Progenitor cell of endocrine pancreas (in vitro differentiated cells): ENCODE measurements at places on chromosomes 7 and 10. TPM values are rescaled to one million over a fixed set of nuclear protein-coding genes. Genes with fewer than 3 reads are reported as not detected.

GRCh38 chr10:4477664-4478063 lies 348.3 kb upstream of the AKR1E2 start:
- no peak for DNase-seq

DNA sequence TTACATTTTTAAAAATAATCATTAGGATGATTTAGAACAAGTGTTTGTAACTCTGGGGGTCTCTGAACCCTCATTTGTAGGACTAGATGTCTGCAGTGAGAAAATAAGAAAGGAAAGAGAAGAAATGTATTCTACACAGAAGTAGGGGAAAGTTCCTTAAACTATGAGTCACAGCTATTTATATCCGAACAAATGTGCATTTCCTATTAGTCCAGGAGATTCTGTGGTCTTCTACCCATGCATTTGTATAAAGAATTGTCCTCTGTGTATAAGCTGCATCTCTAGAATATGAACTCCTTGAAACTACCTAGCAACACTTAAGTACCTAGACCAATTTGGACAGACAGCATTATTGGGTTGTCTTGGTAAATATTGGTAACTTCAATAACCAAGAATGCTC lies 15.9 kb upstream of the CD36 start:
- DNase-seq, result no peak

DNA sequence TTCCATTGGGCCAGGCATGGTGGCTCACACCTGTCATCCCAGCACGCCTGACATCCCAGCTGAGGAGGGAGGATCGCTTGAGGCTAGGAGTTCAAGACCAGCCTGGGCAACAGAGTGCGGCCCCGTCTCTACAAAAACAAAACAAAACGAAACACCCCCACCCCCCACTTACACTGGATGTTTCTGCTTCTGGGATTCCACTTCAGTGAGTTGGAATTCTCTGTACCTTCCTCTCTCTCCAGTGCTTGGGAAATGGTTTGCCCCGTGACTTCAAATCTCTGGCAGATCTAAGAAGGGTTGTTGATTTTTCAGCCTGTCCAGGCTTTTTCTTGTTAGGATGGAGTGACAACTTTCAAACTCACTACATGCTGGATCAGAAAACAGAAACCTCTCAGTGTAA lies 106.9 kb downstream of the ANLN start:
- DNase-seq, result no peak

DNA sequence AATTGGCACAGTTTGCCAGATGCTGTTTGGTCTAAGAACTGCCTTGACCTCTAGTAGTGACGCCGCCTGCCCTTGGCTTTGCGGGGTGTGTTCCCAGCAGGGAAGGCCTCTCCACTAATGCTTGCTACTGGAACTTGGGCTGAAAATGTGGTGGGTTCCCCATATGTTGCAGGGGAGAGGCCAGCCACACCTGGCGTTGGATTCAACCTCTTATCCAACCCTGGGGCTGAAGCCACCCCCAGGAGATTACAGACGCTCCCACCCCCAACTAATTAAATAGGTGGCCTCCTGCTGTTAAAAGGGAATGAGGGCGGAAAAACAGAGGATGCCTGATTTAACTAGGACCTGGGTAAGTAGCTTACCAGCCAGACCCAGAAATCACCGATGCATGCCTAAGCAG lies 19.2 kb upstream of the ATOH7 start:
- DNase-seq, result no peak

- DNase-seq, result no peak
Observed at GRCh38 chr7:157347217-157347904, 10.6 kb downstream of the DNAJB6 start.

DNA sequence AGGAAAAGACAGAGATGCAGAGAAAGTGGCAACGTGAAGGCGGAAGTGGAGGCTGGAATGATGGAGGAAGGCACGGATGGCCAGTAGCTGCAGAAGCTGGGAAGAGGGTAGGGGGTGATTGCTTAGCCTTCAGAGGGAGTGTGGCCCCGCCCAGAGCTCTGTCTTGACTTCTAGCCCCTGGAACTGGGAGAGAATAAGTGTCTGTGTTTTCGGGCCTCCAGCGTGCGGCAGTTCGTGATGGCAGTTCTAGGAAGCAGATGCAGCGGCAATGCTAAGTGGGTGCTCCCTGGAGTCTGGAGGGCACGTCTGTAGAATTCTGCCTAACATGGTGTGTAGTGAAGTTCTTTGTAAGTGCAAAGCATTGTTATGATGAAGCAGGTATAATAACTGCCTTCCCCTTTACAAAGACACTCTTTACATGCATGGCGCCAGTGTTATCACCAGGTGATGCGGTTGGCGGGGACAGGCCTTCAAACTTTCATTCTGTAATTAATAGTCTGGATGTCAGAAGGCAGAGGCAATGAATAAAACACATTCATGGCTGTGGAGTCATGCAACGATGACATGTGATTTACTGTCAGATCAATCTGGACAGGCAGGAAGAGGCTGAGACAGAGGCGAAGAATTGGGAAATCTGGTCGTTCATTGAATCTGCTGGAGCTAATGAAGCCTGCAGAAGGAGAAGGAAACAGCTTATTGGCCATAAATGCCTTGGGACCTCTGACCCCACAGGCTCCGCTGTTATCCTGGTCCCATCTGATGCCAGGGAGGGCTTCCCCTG lies 228.6 kb downstream of the GLRX3 start:
- DNase-seq, result no peak

GRCh38 chr7:77362905-77363304 lies 53.2 kb downstream of the GSAP start:
- DNase-seq, result no peak

- no peak for DNase-seq
Observed at GRCh38 chr10:14918964-14919363, 34.9 kb downstream of the DCLRE1C start.

GRCh38 chr7:159067576-159068487 lies 76.8 kb downstream of the VIPR2 start:
- no peak for DNase-seq

- DNase-seq, result no peak
Observed at GRCh38 chr10:36332926-36333325, 690.8 kb upstream of the FZD8 start.

GRCh38 chr10:7795605-7796004 lies 7.6 kb downstream of the ATP5F1C start:
- no peak for DNase-seq

GRCh38 chr7:44530990-44531389 lies 10.1 kb downstream of the NPC1L1 start:
- DNase-seq, result no peak

The ASCC1 gene
- total RNA-seq, result 40.0 and 42.2 TPM in 2 replicates

GRCh38 chr10:77513220-77513619 lies 124.4 kb downstream of the KCNMA1 start:
- DNase-seq, result no peak

- no peak for DNase-seq
Observed at GRCh38 chr7:28686418-28686800, 271.7 kb downstream of the TRIL start.

- no peak for DNase-seq
Observed at GRCh38 chr10:126972635-126973414, 67.6 kb downstream of the DOCK1 start.

- no peak for DNase-seq
Observed at GRCh38 chr7:37129035-37129425, 319.6 kb downstream of the ELMO1 start.

DNA sequence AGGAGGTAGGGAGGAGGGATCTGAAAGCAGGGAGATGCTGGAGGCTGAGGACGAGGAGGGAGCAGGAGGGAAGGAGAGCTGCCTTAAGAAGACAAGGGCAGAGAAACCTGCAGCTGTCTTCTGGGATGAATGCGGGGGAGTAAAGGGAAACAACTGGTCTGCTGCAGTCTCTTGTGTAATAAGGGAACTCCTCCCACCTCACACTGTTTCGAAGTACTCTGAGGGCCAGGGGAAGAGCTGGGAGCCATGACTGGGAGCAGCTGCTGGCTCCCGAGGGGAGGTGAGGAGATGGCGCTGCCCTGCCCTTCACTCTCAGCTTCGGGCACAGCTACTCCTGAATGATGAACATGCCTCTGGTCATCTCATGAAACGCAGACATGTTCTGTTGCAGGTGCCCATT lies 65.1 kb downstream of the CLEC2L start:
- no peak for DNase-seq

The GPR85 gene
- total RNA-seq, result 0.20 and 0.36 TPM in 2 replicates

DNA sequence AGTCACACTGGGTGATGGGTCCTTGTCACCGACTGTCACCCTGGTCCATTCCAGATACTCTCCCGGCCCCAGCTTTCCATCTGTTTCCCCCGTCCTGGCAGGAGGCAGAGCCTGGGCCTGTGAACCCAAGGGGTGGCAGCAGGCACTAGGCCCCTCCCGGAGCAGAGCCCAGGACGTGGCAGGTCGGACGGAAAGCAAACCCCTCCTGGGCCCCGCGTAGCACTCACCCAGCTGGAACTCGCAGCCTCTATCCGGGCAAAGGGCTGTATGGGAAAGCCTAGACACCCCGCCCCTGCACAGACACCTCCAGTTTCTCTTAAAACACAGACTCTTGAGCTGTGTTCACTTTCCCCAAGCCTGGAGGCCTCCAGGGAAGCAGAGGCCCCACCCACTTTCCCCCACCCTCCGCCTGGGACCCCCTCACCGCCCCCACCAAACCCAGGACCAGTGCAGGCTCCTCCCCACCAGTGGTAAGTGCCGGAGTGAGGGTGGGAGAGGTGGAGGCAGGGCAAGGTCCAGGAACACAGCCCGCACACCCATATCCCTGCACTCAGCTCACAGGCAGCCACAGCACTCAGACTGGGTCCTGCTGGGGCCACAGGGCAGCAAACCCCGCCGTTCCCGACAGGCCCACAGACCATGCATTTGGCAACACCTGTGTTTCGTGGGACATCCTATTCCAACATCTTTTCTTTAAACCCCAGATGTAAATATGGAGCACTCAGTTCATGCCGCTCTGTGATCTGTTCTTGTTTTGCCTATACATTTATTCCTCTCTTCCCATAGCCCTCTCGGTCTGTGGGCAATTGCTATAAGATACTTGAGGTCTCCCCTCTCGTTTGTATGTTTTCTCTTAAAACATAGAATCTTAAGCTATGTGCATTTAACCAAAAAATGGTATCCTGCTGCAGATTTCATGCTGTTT lies 98.2 kb upstream of the PDGFA start:
- no peak for DNase-seq

The SLK gene
- total RNA-seq, result 29.8 and 29.9 TPM in 2 replicates

GRCh38 chr7:45459476-45459875 lies 114.7 kb upstream of the ADCY1 start:
- DNase-seq, result no peak

The TSPAN15 gene
- total RNA-seq, result 14.7 and 17.9 TPM in 2 replicates

The PTF1A gene
- 41.3 and 50.7 TPM in 2 replicates for total RNA-seq

GRCh38 chr10:47402641-47403301 lies 18.7 kb upstream of the ZNF488 start:
- no peak for DNase-seq

DNA sequence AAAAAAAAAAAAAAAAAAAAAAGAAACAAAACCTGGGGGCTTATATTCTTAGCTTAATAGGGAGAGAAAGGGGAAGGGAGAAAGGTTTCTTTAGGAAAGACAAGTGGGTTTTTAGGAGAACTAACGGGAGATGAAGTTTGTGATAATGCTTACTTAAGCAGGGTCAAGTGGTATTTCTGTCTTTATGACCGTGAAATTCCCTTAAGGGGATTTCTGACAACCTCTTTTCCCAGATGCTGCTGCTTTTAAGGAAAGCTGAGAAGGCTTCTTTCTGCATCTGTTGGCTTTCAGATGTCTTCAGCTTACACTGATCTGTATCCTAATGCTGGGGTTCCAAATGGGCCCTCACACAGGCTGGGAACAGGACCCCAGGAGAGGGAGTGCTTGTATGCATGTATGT lies 42.6 kb downstream of the ADAMTS14 start:
- no peak for DNase-seq

DNA sequence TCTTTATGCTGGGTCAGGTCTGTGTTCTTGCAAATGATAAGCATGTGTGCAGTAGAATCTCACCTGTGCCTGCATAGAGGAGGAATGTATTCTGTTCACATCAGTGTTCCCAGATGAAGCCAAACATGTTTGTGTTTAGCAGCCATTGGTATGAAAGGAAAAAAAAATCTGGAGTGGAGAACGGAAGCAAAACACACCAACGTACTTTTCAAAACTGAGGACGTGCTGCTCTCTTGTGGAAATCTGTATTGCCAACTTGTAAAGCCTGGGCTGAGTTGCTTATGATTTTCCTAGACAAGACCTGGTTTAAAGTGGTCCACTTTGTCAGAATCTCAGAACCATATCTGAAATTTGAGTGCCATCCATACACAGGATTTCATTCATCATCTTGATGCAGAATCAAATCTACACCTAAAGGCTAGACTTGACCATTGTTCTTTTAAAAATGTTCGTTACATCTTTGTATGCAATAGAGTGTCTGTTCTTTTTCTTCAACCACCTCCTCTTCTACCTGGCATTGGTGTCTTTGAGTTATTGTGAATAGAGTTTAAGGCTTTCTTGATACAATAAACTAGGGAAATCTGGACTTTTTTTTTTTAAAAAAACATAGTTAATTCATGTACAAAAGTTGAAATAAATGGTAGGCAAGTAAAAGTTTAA lies 367.7 kb downstream of the PHF14 start:
- DNase-seq, result no peak

DNA sequence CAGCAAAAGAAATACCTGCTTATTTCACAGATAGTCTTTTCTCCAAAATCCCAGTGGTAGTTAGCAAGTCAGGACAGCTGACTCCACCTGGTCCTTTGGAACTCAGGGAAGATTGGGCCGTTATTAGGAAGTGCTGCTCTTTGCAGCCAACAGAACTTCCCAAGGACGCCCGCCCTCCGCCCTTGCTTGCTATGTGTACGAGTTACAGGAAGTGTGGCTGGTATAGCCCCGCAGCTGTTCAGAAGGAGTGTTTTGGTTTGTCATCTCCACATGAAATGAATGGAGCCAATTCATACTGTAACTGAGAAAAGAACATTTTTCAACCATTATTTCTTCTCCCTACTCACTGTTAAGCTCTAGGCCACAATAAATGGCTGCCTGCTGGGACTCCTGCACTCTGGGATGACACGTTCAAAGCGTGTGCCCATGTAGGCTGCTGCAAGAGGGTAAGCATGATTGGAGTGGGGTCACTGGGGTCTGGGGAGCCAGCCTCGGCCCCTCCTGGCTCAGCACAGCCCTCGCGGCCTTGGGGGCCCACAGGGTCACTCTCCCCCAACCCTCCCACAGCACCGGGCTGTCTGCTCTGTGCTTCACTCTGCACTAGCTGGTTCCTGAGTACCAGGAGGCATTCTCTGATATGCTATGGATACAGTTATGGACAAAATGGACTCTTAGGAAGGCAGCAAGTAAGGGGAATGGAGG lies 244.0 kb downstream of the EBF3 start:
- DNase-seq, result no peak

The ZNF425 gene
- 5.3 and 8.0 TPM in 2 replicates for total RNA-seq

DNA sequence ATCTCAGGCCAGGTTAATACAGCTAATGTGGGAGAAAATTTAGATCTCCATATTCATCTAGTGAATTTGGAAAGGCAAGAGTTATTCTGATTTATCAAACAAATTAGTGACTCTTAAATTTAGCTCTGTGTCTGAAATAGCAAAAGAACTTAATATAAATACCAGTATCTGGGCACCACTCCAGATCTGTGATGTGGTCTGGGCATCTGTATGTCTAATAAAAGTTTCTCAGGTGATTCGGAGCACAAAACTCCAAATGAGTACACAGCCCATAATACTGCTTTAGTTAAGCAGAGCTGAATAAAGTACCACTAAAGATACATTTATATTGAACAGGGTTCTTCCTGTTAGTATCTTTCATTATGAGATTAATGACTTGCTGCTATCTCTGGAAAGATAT lies 261.4 kb downstream of the BAMBI start:
- DNase-seq, result no peak
